ENCODE measurements at places on chromosomes 3 and 15.

GRCh38 chr3:14822134-14822533 lies 3.4 kb downstream of the FGD5 start:
- DNase-seq = no peak

DNA sequence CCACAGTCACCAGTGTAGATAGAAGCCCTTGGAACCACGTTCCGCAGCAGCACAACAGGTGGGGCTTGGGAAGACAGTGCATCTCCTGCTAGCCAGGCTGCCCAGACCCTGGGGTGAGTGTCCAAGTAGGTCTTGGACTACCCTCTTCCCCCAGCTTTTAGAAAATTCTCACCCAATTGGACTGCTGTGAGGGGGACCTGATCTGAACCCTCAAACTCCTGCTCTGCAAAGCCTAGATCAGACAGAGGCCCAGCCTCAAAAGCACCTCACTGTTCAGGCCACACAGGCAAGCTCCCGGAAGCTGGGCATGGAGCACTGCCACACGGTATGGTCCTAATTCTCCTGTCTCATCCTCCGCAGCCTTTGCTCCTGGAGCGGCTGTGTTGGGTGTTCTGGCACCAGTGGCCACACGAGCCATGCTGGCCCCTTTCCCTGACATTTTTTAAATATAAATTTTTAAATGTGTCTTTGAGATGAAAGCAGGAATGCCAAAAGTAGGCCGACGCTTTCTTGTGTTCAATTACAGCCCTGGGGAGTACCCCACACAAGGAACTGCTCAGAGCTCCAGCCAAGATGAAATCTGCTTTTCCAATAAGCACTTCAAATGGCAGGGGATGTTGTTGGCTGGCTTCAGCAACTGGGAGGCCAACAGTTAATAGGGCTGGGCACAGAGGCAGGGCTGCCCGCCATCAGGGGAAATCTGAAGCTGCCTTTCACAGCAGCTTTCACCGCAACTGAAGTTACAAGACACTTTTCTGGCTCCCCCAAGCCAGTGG lies 40.9 kb downstream of the CPN2 start:
- DNase-seq = no peak

- DNase-seq = no peak
Measured at GRCh38 chr15:27792756-27793264, 306.3 kb downstream of the OCA2 start.

GRCh38 chr15:68363353-68363752 lies 68.6 kb downstream of the ITGA11 start:
- DNase-seq = no peak

GRCh38 chr3:69999140-70000027 lies at the start of gene SAMMSON:
Gene SAMMSON, plus strand, starts transcription at chr3:69999733.
- DNase-seq = no peak

DNA sequence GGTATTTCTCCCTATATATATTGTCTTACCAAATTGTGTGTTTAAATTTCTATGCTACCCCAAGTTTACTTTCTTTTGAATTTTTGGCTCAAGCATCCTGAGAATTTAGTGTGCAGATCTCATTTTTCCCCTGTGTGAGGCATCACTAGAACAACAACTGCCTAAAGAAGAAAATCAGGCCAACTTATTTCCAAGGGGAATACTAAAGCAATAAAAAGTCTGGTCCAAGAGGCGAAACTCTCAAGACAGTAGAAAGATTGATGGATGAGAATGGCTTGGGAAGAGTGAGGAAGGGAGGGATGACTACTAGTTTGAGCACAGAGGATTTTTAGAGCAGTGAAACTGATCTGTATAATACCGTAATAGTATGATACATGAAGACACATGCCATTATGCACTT lies 86.3 kb upstream of the CFAP20DC start:
- DNase-seq = no peak

GRCh38 chr3:67490658-67491057 lies 163.8 kb downstream of the SUCLG2 start:
- DNase-seq = no peak

GRCh38 chr3:153293265-153293664 lies 131.2 kb downstream of the RAP2B start:
- no peak for DNase-seq

DNA sequence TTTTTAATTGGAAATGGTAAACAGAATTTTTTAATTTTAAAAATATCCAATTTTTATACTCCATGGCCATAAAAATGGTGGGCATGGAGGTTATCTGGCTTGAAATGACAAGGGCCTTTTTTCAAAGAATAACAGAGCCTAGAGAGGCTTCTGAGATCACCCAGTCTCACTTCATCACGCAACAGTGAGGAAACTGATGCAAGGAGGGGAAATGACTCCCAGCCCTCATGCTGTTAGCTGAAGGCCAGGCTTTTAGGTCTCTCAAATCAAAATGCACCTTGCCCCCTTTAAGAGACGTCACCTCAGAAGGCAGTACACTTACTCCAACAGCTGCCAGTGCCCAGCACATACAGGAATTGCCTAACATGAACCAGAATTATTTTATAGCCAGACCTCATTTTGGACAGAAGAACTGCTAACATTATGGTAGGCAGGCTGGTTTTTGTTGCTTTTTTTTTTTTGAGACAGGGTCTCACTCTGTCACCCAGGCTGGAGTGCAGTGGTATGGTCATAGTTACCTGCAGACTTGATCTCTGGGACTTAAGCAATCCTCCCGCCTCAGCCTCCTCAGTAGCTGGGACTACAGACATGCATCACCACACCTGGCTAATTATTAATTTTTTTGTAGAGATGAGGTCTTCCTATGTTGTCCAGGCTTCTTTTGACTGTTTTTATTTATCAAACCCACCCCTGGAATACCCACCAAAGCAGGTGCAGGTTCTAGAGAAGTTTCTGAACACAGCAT lies 9.1 kb downstream of the RAB43 start:
- no peak for DNase-seq

- DNase-seq = no peak
Measured at GRCh38 chr3:140035871-140036270, 100.9 kb downstream of the CLSTN2 start.

DNA sequence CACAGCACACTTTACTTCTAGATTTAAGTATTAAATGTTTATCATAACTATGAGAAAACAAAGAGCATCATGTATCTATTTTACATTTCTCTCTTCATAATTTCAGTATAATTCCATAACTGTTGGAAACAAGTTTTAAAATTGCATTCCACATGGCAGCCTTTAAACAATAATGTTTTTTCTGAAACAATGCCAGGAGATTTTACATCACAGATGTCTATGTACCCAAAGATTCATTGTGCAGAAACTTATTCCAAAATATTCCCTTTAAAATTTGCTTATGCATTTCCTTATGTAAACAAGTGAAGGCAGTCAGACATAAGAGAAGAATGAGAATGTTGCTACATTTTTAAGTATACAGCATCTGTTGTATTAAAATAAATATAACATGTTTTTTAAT lies 324.9 kb upstream of the COL8A1 start:
- no peak for DNase-seq

All from pancreas (tissue), 10 donors.